ENCODE measurements at places on chromosomes 3 and 15. TPM values are rescaled to one million over a fixed set of nuclear protein-coding genes. Genes with fewer than 3 reads are reported as not detected.

Gene RASGRP1
- 1.0 TPM for polyA plus RNA-seq

Gene FBN1
- 3.0 TPM for polyA plus RNA-seq

Gene GP5
- 0.05 TPM for polyA plus RNA-seq

Gene TERC
- polyA plus RNA-seq: 2.3 TPM

Gene GOLGA8S
- 0.05 TPM for polyA plus RNA-seq

Gene HHLA2
- not detected for polyA plus RNA-seq

Gene SPATA12
- polyA plus RNA-seq: 0.93 TPM

Gene SERPINI2
- not detected for polyA plus RNA-seq

- DNase-seq: no peak
These were observed 42.3 kb upstream of the HDC start for GRCh38 chr15:50307799-50308198.

GRCh38 chr15:74777769-74778598 is 3.9 kb upstream of the CSK start:
- no peak for DNase-seq

GRCh38 chr3:14570089-14570488 is 29.9 kb upstream of the GRIP2 start:
- DNase-seq: no peak

- no peak for DNase-seq
These were observed 33.5 kb upstream of the PTPN23 start for GRCh38 chr3:47347217-47347801.

DNA sequence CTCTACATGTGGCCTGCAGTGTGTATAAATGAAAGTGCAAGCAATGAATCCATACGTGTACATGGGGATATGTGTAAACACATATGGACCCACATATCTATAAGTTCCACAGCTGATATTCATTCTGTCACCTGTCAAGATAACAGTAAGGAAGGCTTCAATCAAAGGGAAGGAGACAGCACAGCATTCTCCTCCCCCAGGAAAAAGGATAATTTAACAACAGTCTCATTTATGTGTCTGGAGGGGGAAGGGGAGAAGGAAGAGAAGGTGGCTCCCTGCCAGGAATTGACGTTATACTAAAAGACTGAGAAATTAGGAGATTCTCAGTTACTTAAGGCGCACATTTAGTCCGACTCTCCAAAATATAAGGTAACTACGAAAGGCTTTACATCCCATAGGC is 345.9 kb downstream of the FOXP1 start:
- DNase-seq: no peak

GRCh38 chr3:190094160-190094718 is 26.5 kb downstream of the P3H2 start:
- no peak for DNase-seq

GRCh38 chr3:59270209-59270608 is 220.4 kb upstream of the CFAP20DC start:
- DNase-seq: no peak

DNA sequence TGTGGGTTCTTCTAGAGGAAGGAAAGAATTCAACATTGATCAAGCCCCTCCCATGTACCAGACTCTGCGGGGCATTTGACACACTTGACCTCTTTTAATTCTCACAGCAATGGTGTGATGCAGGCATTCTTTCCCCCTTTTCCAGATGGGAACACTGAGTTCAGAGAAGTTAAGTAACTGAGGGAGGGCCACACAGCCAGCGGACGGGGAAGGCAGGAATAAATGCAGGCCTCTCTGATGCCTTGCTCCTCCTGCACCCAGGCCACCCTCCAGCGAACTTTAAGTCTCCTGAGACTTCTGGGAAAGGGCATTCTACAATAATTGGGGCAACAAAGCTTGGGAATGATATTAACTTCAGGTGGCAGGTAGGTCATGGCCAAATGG is 227.4 kb downstream of the UACA start:
- DNase-seq: no peak

GRCh38 chr15:57060799-57061198 is 142.4 kb downstream of the TCF12 start:
- DNase-seq: no peak

DNA sequence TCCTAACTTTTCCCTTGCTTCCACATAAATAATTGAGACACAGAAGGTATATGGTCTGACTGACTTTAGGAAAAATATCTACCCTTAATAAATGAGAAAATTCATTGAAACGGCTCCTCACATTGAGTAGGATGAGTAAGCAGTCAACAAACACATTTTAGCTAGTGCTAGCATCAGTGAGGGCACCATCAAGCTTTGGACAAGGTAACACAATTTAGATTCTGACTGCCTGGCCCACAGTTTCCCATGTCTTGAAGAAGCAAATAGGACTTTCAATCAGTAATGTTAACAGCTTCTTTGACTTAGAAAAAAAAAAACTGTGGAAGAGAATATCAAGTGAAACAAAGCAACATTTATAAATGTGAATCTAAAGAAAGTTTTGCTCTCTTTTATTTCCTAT is 70.1 kb upstream of the MBNL1 start:
- no peak for DNase-seq

GRCh38 chr15:60134609-60135008 is 130.5 kb downstream of the FOXB1 start:
- no peak for DNase-seq

- DNase-seq: no peak
These were observed 33.5 kb upstream of the DCUN1D1 start for GRCh38 chr3:183013856-183014255.

- no peak for DNase-seq
These were observed 65.8 kb downstream of the SV2B start for GRCh38 chr15:91165850-91166249.

GRCh38 chr15:40234783-40235182 is 4.1 kb upstream of the PAK6 start:
- DNase-seq: no peak

GRCh38 chr3:107969994-107970819 is 120.6 kb downstream of the CD47 start:
- no peak for DNase-seq

- DNase-seq: no peak
These were observed 85.1 kb downstream of the PDCD6IP start for GRCh38 chr3:33883538-33883950.

GRCh38 chr3:32709346-32709745 is 24.4 kb downstream of the CNOT10 start:
- DNase-seq: no peak

DNA sequence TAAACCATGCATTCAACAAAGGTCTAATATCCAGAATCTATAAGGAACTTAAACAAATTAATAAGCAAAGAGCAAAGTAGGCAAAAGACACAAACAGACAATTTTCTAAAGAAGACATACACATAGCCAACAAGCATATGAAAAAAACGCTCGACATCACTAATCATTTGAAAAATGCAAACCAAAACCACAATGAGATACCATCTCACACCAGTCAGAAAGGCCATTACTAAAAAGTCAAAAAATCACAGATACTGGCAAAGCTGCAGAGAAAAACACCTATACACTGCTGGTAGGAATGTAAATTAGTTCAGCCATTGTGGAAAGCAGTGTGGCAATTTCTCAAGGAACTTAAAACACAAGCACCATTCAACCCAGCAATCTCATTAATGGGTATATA is 53.8 kb downstream of the FSIP1 start:
- no peak for DNase-seq

- no peak for DNase-seq
These were observed 32.9 kb upstream of the MBNL1 start for GRCh38 chr3:152235709-152236298.

DNA sequence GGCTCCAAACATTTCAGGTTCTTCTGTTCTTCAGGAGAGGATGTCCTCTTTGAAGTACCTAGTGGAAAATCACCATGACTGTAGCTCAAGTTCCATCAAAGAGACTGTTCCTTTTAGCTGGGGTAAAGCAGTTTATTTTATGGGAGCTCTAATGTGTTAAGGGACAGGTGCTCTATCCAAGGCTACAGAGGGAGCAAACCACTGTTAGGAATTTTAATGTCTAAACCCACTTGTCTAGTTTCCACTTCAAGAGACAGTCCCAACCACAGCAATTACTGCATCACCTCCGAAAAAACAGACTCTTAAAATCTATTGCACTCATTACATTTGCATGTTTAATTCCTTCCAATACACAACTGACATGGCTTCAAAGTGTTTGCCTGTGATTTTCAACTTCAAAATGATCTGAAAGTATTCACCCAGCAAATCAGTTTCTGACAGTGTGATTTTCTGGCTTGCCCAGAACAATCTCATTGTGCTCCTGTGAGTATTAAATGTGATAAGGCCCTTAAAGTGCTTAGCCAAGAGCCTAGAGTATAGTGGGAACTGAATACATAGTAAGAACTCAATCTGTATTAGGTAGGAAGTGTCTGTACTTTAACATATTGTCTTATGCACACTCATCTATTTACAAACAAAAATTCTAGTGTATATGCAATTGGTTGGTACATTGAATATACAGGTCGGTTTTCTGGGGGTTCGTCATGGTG is 266.5 kb upstream of the CCDC54 start:
- no peak for DNase-seq

GRCh38 chr3:86968244-86968932 is 22.6 kb downstream of the VGLL3 start:
- DNase-seq: no peak

DNA sequence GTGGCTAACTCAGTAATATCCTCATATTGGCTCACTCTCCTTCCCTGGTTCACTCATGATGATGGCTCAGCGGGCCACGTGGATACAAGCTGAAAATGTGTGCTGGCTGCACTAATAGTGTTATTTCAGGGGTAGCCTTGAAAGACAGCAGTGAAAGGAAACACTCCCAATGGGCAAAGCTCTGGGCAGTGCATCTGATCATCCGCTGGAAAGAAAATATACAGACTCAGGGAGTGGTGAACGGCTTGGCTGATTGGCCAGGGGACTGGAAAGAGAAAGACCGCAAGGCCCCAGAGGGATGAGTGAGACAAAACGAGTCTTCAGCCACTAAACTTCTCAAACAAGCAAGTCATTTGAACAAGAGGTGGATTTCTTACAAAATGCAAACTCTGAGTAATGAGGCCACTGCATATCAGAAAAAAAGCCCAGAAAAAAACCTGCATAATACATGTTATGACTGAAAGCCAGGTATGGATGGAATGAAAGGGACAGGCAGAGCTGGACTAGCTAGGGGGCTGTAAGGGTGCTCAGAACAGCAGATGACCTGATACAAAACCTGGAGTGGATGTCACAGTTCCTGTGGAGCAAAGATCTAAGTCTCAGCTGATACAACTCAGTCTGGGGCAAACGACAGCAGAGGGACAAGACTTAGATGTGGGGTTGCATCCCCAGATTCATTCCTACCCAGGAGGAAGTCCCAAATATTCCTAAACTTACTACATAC is 33.3 kb downstream of the CMTM6 start:
- DNase-seq: no peak

DNA sequence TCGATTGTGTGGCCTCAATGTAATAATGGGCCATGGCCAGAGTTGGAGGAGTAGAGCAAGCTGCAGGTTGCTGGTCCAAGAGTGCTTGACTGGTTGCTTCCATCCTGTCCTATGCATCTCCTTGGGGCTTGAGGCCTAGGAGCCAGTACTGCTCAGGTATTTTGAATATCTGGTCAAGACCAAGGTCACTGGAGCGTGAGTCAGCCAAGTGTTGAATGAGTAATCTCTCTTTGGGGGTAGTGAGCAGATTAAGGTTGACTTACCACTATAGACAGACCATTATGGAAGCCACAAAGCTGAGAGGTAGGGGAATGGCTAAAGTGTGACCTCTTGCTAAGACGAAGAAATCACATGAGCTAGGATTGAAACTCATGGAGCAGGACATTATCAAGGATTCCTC is 9.4 kb upstream of the PARP6 start:
- DNase-seq: no peak

DNA sequence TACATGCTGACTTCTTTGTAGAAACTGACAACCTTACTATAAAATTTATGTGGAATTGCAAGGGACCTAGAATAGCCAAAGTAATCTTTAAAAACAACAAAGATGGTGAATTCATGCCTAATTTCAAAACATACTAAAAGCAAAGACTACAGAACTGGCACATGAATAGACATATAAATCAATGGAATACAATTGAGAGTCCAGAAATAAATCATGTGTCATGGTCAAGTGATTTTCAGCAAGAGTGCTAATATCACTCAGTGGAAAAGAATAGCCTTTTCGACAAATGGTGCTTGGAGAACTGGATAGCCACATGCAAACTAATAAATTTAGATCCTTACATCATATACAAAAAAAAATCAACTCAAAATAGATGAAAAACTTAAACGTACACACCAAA is 8.7 kb downstream of the IMPG2 start:
- DNase-seq: no peak

All from H1 (cell line).